ENCODE measurements at places on chromosomes 2 and 18.

GRCh38 chr2:223459328-223459939, 142.7 kb downstream of the SCG2 start:
- no peak for DNase-seq

GRCh38 chr18:58599106-58599505, 29.8 kb downstream of the ALPK2 start:
- DNase-seq: no peak

DNA sequence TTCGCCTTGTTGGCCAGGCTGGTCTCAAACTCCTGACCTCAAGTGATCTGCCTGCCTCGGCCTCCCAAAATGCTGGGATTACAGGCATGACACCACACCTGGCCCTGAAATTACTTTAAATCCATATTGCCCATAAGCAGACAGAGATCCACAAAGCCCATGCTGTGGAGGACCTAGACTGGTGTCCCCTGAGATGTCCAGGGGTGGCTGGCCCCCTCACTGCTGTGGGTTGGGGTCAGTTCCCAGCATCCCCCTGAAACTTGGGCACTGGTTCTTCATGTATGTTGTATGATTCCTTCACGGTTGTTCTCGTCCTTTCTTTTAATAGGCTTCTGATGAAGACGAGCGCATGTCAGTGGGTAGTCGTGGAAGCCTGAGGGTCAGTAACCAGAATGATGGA, 78.1 kb upstream of the RBM44 start:
- DNase-seq: no peak

DNA sequence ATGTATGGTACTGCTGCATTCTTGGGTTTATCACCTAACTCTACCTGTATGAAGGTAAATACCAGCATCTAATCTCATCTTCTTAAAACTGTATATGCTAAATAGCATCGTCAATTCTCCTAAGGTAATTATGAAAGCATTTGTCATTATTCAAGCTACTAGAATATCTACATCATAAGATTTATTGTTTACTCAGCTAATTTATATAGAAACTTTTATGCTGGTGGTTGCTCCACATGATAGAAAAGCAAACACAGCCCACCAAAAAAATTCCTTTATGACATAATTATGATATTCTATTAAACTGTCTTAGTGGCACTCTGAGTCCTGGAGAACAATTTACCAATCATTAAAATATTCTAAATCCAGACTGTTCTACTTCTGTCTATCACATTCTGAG, 1226.1 kb upstream of the NRXN1 start:
- DNase-seq: no peak

- no peak for DNase-seq
These were observed 1607.8 kb upstream of the PIK3C3 start for GRCh38 chr18:40347261-40347660.

- DNase-seq: no peak
These were observed 121.3 kb downstream of the FMNL2 start for GRCh38 chr2:152456262-152456661.

GRCh38 chr2:189614585-189614984, 34.0 kb upstream of the SLC40A1 start:
- DNase-seq: no peak
